ENCODE measurements at places on chromosomes 4 and X.

DNA sequence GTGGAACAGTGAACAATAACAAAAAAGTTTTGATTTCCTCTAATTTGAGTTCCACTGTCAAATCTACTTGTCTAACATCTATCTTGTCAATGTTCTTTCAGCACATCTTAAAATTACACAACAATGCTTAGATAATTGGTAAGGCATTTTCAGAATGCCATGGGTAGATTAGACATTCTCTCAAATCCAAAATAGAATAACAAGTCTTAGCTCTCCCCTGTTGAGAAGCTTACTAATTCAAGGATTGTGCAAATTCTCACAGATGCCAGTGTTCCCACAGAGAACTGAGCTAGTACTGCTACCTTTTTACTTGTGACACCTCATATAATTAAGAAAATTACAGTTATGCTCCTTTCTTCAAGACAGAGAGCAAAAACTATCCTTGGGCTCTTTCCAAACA is 2442.0 kb downstream of the PCDH7 start:
- DNase-seq, result no peak

GRCh38 chrX:100944601-100945000 is 15.9 kb upstream of the XKRX start:
- no peak for DNase-seq

DNA sequence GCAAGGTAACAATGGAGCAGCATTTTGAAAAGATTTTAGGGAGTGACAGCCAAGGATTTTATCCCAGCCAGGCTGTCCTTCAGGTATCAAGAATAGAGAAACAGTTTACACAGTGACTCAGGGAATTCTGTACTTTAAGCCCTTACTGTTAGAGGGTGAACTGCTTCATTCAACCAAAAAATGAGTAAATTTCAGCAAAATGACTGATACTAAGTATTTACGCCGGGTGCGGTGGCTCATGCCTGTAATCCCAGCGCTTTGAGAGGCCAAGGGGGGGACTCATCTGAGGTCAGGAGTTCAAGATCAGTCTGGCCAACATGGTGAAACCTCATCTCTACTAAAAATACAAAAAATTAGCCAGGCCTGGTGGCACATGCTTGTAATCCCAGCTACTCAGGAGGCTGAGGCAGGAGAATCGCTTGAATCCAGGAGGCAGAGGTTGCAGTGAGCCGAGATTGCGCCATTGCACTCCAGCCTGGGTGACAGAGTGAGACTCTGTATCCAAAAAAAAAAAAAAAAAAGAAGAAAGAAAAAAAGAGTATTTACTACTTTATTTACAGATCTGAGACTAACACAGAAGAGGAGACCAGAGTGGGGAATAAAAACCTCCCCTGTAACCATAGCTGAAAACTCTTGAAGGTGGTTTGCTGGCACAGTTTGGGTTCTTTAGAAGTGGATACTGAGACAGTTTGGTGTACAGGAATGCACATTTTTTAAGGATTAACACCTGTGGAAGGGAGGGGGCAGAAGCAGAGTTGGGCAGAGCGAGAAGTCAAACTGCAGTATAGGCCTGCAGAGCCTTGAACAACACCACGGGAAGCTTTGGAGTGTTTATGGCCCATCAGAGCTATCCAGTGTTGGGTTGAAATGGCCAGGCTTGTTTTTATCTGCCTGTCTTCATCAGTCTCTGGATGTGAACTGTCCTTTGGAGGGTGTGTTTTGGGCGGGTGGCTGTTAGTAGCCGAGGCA is 40.5 kb downstream of the TMEM131L start:
- DNase-seq, result no peak

DNA sequence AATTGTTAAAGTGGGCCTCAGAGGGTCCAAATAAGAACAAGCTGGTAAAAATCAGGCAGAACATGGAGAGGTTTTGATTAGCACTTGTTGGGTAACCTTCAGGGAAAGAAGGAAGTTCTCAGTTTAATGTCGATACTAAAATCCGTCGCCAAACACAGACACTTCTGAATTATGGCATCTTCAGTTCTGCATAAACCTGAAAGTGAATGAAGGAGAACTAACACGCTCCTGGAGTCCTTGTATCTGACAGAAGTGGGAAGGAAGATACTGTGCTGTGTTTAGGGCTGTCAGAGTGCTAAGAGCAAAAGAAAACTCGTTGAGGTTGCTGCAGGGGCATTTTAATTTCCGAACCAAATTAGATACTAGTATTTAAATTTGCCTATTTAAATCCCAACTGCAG is 106.2 kb downstream of the TMA16 start:
- DNase-seq, result no peak

- no peak for DNase-seq
These were observed 25.0 kb downstream of the TACC3 start for GRCh38 chr4:1746265-1746691.

- no peak for DNase-seq
These were observed 163.2 kb downstream of the SPCS3 start for GRCh38 chr4:176482972-176483371.

DNA sequence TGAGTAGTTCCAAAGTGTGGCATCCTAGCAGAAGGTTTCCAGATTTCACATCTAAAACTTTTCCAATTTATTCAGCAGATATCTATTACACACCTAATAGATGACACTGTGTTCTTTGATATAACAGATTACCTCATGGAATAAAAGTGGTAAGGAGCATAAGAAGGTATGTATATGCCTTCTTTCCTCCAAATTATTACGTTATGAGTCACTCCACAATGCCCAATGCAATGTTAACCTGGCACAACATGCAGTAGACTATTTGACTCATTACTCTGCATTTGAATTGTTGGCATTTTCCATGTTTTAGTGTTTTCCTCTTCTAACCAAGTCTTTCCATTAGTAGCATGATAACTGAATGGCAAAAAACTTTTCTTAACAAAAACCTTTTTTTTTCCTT is 383.6 kb downstream of the ADGRL3 start:
- DNase-seq, result peak; percentile 61

- DNase-seq, result no peak
These were observed 1.3 kb upstream of the TIGD2 start for GRCh38 chr4:89109841-89110540.

DNA sequence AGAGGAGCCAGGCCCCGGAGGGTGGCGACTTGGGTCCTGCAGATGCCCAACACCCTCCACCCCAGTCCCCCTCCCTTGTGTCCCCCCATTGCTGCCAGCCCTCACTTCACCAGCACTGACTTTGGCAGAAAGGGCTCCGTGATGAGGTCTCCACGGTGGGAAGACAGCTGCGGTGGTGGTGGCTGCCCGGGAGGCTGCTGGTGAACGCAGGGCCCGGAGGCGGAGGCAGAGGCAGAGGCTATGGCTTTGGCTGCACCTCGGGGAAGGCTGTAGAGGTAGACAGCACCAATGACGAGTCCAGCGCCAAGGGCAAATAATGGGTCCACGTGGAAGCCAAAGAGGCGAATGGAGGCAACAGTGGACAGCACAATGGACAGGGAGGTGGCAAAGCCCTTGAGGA is 6.8 kb downstream of the SLC35A2 start:
- DNase-seq, result no peak

GRCh38 chr4:107760281-107760947 is 40.4 kb upstream of the PAPSS1 start:
- DNase-seq, result no peak

GRCh38 chr4:946103-946450 is 13.8 kb downstream of the TMEM175 start:
- DNase-seq, result no peak

DNA sequence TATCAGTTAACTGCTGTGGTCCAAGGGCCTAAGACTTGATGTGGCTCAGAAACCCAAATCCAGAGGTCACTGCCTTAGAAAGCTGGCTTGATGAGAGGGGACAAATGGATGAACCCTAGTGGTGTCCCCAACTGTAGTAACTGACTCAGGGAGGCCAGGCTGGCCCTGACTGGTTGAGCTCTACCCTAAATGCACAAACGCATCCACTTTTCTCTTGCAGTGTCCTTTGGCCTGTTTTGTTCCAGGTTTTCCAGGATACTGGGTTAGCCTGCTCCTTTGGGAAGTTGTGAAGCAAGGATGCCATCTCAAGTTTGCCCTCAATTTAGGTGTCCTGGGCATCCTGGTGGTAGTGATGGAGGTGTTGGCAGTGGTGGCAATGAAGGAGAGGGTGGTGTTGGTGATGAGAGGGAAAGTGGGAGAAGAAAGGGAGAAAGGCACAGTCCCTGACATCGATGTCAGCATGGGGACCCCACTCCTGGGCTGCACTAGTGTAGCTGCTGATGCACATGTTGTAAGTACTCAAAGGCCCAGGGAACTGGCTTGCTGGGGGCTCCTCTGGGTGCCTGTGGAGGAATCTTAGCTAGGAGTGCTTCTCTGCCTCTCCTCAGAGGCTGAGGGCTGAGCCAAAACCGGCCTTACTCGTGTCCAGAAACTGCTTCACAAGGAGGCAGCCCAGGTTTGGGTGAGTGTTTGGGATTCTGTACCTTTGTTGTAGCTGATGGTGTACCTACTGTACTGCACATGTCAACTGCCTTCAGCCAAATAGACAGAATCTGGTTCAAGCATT is 2.9 kb upstream of the HAND2 start:
- DNase-seq, result no peak

GRCh38 chr4:170979736-170980135 is 833.5 kb upstream of the GALNTL6 start:
- DNase-seq, result peak; percentile 21

GRCh38 chr4:5845035-5845905 is 47.6 kb downstream of the CRMP1 start:
- DNase-seq, result no peak

DNA sequence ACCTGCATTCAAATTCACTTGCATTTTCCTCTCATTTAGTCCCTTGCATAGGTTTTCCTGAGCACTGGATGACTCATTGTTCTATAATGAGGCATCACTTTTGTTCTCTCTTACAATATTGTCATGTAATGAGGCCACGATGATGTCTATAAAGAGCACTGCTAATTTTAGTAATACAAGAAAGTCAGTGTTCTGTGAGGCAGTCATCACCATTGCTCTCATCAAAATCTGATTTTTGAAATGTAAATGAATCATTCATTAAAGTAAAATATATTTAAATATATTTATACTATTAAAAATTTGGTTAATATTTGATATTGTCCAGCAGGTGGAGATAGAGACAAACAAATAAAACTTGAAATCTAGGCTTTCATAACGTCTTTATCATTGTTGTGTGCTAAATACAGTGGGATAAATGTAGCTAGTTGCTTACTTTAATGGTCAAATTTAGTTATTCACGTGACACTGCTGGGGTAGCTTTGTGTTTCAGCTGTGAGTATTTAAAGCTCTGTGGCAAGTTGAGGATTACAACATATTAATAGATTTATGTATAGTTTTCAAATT is 15.4 kb downstream of the HMGB2 start:
- DNase-seq, result no peak

DNA sequence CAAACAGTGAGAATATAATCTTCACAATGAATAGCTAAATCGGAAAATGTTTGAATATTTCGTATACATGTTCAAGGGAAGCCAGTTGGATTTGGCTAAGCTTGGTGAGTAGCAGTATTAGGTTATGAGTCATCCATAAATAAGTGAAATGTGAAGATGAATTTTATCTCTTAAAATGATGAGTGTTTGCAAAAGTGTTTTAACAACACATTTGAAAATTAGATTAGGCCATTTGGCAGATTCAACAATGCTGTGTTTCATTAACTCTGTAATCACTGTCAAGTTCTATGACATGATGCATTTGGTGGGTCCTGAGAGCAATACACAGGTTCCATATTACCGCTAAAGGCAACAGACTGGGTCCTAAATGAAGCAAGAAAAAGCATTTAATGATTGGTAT is 301.9 kb upstream of the PRPS2 start:
- no peak for DNase-seq

DNA sequence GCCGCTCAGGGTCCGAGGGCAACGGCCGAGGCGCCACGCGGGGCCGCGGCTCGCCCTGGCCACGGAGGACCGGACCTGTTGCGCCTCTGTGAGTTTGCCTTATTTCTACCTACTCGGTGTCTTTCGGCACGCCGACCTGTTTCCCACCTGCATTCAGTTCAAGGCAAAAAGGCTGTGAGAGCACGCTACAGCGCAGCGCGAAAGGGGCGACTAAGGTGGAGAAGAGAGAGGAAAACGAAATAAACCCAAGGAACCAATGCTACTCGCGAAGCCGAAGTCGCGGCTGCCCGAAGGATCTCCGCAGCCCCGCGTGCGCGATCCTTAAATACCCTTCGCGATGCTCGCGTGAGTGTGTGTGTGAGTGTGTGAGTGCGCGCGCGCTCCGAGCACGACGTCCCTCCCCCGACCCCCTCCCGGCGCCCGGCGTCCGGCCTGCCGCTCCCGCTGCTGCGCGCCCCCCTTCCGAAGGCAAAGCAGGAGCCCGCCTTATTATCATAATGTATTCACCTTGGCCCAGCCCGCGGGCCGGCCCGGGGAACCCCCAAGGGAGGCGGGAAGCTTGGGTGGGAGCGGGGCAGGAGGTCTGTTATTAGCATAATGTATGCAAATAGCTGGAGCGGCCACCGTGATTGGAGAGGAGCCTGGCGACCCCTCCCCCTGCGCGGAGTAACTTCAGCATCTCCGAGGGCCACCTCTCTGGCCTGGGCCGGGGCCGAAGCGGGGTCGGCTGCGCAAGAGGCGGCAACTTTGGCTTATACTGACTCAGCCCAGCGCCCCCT is at the start of gene COL25A1:
Gene COL25A1 (minus strand): TSS at position 298 of the 779 bp plus-strand sequence.
- DNase-seq, result peak; percentile 52

DNA sequence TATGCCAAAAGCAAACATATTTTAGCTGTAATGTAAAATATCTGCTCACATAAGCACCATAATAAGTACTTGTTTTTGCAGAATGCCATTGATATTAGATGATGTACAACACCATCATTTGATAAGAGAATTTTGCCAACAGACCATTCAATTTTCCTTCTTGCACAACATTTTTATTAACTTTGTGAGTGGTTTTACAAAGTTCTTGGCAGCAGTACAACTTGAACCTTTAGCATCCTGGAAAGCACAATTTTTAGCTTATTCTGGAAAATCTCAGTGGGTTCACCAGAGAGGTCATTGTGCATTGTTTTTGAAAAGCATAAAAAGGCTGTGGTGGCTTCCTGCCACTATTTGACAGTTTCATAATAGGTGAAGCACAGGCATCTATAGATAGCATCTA is 26.4 kb upstream of the REPS2 start:
- DNase-seq, result no peak

GRCh38 chr4:146049802-146050201 is 111.2 kb upstream of the ZNF827 start:
- no peak for DNase-seq

DNA sequence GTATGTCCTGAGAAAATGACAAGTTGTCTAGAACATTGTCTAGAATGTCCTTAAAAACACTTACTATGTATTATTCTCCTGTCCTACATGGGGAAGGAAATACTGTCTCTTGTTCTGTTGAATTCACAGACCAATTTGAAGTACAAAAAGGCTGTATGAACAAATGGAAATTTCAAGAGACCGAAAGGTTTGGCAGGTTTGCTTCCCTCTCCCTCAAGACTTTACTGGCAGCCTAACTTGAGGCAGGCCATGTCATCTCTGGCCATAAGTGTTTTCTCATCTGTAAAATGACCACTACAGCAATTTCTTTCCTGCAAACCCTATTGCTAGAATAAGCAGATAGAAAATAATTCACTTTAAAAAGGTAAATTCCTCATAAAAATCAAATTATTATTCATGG is 191.2 kb upstream of the BMP3 start:
- no peak for DNase-seq

DNA sequence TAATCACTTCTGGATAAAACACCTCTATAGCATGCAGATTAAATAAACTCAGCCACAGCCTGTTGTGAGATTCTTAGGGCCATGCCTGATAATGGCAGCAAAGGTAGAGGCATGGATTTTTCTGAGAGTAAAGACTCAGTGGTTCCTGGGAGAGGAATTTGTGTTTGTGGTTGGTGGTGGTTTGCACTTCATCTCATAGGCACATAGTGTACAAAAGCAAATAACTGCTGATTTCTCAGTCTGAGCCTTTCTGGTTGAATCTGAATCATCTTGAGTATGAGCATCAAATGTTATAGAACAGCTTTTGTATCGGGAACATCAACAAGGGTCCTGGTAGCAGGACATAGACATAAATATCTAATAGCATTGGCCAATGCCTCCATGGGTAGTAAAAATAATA is 274.3 kb downstream of the FRMPD4 start:
- no peak for DNase-seq
